Tracheal epithelial cell (primary cell): ENCODE measurements at places on chromosomes 1 and 21. TPM values are rescaled to one million over a fixed set of nuclear protein-coding genes. Genes with fewer than 3 reads are reported as not detected.

The MTFR1L gene
- 19.5 and 24.3 TPM in 2 replicates for total RNA-seq

The SRM gene
- 11.1 and 13.5 TPM in 2 replicates for total RNA-seq

The SPRR5 gene
- not detected in 2 replicates for total RNA-seq

The PTGS2 gene
- 13.4 and 165 TPM in 2 replicates for total RNA-seq

The HTR6 gene
- not detected in 2 replicates for total RNA-seq

The RIMS3 gene
- 1.7 TPM in 2 replicates for total RNA-seq

The PBX1 gene
- total RNA-seq = 3.1 and 6.6 TPM in 2 replicates

The THEMIS2 gene
- total RNA-seq = 8.1 and 18.6 TPM in 2 replicates

The LHX8 gene
- total RNA-seq = under 0.01 TPM in 1 of 2 replicates, not detected in the other

The CCDC27 gene
- total RNA-seq = not detected in 2 replicates

The NCF2 gene
- total RNA-seq = 52.6 and 109 TPM in 2 replicates

The SLC5A9 gene
- total RNA-seq = 0.24 TPM in 1 of 2 replicates, not detected in the other

The CD1C gene
- not detected in 2 replicates for total RNA-seq

The CTSE gene
- total RNA-seq = 1.9 TPM in 1 of 2 replicates, not detected in the other

The PDIK1L gene
- total RNA-seq = 3.6 and 7.9 TPM in 2 replicates

The PRDM16 gene
- 0.24 and 1.1 TPM in 2 replicates for total RNA-seq

The FCRL4 gene
- total RNA-seq = not detected in 2 replicates

The CASZ1 gene
- 10.4 and 19.8 TPM in 2 replicates for total RNA-seq

The LYPD8 gene
- total RNA-seq = under 0.01 TPM in 1 of 2 replicates, not detected in the other

The SLC45A1 gene
- total RNA-seq = 0.24 and 0.85 TPM in 2 replicates

The ZFP69 gene
- 2.4 and 2.6 TPM in 2 replicates for total RNA-seq

The CTXND2 gene
- total RNA-seq = under 0.01 TPM in 1 of 2 replicates, not detected in the other

The ADAM30 gene
- not detected in 2 replicates for total RNA-seq

The SNAPIN gene
- 53.5 and 60.7 TPM in 2 replicates for total RNA-seq

The UTS2 gene
- total RNA-seq = not detected in 2 replicates

The LIN9 gene
- 4.5 and 5.3 TPM in 2 replicates for total RNA-seq

The PRSS38 gene
- not detected in 2 replicates for total RNA-seq

The KRTAP15-1 gene
- total RNA-seq = not detected in 2 replicates

The DLGAP3 gene
- total RNA-seq = 0.21 TPM in 1 of 2 replicates, not detected in the other

The SPRR3 gene
- 8.9 and 51.4 TPM in 2 replicates for total RNA-seq

The ALPL gene
- total RNA-seq = not detected in 2 replicates
